ENCODE measurements at places on chromosomes 7 and 10.

GRCh38 chr10:68166871-68167585 is 57.7 kb downstream of the MYPN start:
- no peak for DNase-seq

DNA sequence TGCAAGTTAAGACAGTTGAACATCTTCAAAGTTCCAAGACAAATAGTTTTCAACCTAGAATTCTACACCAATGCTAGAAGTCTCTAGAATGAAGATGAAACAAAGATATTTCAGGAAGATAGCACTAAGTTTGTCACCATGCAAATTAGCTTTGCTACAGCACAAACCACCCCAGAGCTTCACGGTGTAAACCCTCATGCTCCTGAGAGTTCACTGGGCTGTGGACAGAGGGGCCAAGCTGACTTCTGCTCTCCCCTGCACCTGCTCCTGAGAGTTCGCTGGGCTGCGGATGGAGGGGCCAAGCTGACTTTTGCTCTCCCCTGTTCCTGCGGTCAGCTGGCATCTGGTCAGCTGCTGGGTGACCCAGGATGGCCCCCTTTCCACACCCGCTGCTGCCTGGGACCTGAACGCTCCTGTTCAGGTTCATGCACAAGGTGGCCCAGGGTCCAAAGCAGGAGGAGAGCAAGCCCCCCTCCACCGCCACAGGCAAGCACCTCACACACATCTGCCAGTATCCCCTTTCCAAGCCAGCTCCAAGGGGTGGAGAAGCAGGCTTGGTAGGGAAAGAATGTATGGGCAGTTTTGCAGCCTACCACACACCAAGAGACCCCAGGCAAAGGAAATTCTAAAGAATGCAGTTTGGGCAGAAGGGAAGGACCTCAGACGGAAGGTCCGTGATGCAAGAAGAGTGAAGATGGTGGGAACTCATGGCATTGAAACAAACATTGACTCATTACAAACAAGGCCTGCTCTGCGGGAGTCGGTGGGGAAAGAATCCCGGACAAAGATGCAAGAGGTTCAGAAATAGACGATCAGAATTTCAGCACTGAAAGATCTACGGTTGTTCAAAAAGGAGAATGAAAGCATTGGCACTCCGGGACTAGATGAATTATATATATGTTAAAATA is 137.8 kb upstream of the PPP2R2D start:
- DNase-seq = no peak

- DNase-seq = no peak
Measured at GRCh38 chr10:84727398-84727797, 399.0 kb downstream of the CCSER2 start.

DNA sequence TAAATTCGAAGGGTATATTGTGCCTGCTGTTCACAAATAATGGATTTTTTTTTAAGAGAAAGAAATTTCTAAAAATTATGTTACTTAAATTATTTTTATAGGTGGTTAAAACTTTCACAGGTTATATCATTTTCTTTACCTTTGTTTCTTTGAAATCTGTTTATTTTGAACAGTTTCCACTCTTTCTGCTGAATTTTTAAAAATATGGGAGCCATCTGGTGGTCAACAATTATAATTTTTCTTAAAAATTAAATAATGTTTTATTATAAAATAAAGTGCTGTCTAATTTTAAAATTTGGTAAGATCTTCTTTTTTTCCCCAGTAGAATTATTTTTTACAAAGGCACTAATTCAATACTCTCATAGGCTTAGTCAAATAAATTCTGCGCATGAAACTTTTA is 263.9 kb downstream of the ETV1 start:
- no peak for DNase-seq

GRCh38 chr7:106193661-106194060 is 81.5 kb upstream of the SYPL1 start:
- no peak for DNase-seq

DNA sequence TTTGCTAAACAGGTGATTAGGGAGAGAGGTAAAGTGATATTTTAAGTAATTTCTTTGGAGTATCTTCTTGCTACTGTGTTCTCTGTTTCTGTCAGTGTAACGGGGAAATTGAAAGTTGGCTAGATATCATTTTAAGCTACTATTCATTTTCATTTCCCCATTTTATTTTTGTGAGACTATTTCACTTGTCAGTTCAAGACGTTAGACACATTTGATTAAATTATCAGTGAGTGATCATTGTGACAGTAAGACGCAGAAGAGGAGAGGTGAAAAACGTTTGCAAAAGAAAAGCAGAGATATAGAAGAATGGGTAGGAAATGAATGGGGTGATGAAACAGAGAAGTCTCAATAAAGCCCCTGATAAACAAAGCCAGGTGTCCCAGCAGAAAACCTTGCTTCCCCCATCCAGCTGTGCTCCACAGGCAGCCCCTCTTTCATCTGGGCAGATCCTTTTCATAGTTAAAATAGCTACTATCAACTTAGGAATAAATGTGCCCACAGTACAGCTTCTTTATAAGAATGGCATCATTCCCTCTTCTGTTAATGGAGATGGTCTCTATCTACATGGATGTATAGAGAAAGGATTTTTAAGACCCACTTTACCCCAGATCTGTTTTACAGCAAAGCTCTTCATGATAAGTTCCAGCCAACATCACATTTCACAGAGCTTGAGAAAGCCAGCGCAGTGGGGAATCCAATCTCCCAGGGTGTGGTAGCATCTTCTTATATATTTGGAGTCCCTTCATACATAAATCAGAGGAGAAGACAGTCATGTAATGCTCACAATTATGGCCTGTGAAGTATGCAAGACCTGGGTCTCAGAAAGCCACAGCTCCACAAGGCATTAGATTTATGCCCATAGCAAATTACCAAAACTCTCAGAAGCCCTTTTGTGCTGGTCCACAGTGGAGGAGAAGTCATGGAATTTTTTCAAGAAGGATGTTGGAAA is 138.1 kb upstream of the ITGB1 start:
- DNase-seq = no peak

DNA sequence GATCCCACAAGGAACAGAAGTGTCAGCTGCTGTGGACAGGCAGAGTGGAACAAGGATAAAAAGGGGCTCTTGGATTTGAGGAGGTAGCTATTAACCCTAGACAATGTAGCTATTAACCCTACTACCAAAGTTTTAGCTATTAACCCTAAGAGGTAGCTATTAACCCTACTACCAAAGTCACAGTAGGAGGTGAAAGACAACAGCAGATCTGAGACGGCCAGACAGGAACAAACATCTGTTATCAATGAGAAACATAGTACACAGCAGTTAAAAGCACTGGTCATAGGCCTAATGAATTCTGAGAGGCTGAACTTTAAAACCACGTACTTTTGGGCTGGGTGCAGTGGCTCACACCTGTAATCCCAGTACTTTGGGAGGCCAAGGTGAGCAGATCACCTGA is 11.9 kb downstream of the ERCC6 start:
- DNase-seq = no peak

GRCh38 chr10:58041901-58042300 is 225.8 kb downstream of the IPMK start:
- no peak for DNase-seq

GRCh38 chr10:6986927-6987326 is 406.9 kb upstream of the PRKCQ start:
- no peak for DNase-seq

DNA sequence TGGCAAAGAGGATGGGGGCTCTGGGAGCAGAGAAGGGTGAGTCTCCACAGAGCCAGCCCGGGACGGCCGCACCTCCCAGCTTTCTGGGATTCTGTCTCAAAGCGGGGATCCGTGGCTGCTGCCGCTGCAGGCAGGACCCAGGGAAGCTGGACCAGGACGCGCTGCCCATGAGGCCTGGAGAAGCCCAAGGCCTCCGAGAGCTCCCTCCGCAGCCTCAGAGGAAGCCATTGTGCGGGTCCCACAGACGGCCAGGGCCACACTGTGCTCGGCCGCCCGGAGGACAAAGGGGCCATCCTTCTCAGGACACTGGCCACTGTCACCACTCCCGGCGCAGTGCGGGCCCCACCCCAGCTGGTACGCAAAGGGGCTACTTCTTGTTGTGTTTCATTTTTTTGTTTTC is 79.3 kb upstream of the PDGFA start:
- no peak for DNase-seq

- no peak for DNase-seq
Measured at GRCh38 chr7:101625031-101625791, 3.9 kb downstream of the MYL10 start.

- DNase-seq = peak; percentile 7
Measured at GRCh38 chr10:84138478-84139125, 707 bp upstream of the GHITM start.

GRCh38 chr7:148772297-148773089 is 73.8 kb downstream of the CUL1 start:
- no peak for DNase-seq

DNA sequence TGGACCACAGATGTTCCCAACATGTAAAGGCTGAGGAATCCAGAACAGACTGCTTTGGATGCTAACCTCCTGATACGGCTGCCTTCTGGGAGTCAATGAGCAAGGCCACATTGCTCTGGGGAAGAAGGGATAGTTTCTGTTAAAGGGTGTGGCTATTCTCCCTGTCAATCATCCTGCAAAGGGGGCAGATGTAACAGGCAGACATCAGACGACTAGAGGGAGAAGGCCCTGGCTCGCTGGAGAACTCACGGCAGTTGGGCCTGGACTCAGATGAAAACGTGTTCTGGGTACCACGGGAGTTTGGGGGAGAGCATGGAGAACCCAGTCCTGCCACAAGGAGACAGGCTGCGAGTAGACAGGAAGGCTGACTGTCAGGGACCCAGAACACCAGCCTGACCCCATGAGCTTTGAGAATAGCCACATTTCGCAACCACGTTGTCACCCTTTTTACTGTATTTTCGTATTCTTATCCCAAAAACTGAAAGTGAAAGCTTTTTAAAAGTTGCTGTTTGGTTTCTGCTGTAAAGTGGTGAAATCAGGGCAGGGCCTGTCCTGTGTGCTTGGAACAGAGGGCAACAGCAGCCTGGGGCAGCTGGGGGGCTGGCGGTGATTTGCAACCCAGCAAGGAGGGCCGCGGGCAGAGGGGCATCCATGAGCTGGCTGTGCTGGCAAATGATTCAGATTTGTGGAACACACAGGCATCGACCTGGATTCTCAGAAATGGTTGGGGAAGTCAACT is 95.3 kb downstream of the MYOF start:
- DNase-seq = no peak

DNA sequence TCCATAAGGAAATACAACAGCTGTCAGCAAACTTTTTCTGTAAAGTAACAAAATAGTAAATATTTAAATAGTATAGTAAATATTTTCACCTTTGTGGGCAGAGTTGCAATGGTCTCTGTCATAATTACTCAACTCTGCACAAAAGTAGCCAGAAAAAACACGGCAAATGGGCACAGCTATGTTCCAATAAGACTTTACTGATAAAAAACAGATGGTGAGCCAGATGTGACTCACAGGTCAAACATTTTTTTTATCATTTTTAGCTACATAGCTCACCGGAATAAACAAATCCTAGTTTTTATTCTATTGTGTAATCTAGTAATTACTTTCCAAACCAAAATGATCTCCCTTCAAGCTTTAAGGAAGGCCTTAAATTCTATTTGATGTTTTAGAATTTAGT is 55.3 kb downstream of the NCAPG2 start:
- DNase-seq = no peak

- no peak for DNase-seq
Measured at GRCh38 chr10:24826009-24826408, 102.3 kb upstream of the ARHGAP21 start.

DNA sequence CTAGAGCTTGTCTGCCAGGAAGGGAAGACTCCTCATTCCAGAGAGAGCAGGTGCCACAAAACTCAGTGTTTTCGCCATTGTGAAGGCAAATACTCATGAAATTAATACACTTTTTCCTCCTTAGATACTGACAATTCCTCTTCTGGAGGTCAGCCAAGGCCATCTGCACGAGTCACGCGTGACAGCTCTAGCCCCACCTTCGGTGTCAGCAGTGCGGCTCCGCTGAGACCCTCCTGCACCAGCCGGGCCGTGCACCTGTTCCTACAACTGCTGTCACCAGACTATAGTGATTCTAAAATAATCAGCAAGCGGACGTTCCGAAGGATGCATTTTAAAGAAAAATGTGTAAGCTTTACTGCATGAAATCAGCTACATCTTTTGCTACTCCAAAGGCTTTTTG is 127.7 kb downstream of the DIP2C start:
- no peak for DNase-seq

- no peak for DNase-seq
Measured at GRCh38 chr10:22473044-22473443, 127.7 kb downstream of the SPAG6 start.

DNA sequence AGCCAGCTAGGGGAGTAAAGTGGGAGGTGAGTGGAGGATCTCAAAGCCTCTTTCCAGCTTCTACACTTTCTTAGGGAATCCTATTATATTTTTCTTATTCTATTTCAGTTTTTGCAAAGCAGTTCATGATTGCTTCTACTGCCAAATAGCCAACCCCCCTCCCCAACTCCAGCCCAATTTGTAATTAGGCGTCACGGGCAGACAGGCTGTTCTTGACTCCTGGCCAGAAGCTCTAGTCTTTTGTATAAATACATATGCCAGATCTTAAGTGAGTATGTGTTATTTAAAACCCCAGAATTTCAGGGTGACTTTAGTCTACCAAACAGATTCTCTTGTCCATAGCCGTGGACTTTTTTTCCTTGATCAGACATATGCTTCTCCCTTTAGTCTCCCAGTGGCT is 255.2 kb downstream of the BUB3 start:
- no peak for DNase-seq

DNA sequence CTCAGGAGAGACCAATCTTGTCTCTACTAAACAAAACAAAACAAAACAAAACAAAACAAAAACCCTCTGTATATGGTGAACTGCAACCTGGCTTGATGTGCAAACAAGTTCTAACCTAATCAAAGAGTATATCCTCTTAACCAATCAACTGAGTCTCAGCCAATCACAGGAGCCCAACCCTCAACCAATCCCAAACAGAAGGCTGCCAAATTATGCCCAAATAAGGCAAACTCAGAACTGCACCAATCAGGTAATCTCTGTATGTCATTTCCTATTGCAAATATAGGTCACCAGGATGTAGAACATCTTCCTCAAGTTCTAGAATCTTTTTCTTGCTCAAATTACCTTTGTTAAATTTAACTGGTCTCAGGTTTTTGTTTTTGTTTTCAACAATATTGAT is 5.2 kb downstream of the FAM133B start:
- DNase-seq = no peak

Measured in stimulated activated CD8-positive, alpha-beta memory T cell treated with anti-CD3 and anti-CD28 coated beads, Interleukin-12 subunit alpha, Interleukin-12 subunit beta, amount 100 ng/mL, for 1 hour (primary cell).